B cell (primary cell): ENCODE measurements at places on chromosomes 2 and 18. TPM values are rescaled to one million over a fixed set of nuclear protein-coding genes. Genes with fewer than 3 reads are reported as not detected.

Gene EML6
- 30.0 and 42.5 TPM in 2 replicates for polyA plus RNA-seq

Gene SNED1
- 11.1 and 25.5 TPM in 2 replicates for polyA plus RNA-seq

Gene ANKRD62
- polyA plus RNA-seq, result not detected in 2 replicates

Gene GALNT3
- polyA plus RNA-seq, result 5.7 and 10.9 TPM in 2 replicates

Gene CCL20
- polyA plus RNA-seq, result 0.26 and 0.31 TPM in 2 replicates
